ENCODE measurements at places on chromosomes 2 and 18.

GRCh38 chr2:79004680-79005079 lies 20.8 kb upstream of the REG3G start:
- no peak for DNase-seq

- no peak for DNase-seq
Observed at GRCh38 chr2:127004893-127005600, 101.9 kb downstream of the BIN1 start.

GRCh38 chr2:240840435-240841060 lies 20.5 kb upstream of the KIF1A start:
- no peak for DNase-seq

DNA sequence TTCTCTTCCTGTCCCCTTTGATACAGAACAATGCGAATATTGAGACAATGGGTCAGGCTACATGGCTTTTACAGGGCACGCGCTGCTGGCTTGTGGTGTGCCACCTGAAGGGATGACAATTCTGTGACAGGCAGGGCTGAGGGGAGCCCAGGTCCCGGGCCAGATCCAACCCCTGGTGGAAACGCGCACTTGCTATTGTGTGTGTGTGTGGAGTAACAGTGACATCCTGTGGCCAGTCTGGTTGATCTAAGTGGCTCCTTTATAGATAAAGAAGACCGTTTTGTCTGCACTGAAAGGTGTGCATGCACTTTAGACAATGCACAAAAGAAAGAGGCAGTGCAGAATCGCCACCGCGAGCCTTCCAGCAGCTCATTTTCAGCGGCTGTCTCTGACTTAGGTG lies 273.6 kb downstream of the HRH4 start:
- DNase-seq, result no peak

- no peak for DNase-seq
Observed at GRCh38 chr18:74611765-74612164, 14.1 kb downstream of the ZNF407 start.

DNA sequence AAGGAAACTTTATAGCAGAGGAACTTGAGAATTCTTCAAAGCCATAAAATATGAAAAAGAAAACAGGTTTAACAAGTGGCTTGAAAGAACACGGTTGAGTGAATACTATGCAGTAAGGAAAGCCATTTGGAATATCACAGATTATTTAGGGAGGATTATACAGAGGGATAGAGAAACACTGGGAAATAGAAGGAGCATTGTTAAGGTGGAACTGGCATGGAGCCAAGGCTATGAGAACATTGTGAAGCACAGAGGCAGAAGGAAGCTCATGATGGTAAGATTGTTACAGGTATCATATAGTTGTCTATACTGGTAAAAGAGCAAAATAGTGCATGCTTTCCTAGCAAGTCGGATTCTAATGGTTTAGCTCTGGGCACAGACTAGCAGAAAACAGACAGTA lies 87.1 kb downstream of the SS18 start:
- DNase-seq, result no peak

DNA sequence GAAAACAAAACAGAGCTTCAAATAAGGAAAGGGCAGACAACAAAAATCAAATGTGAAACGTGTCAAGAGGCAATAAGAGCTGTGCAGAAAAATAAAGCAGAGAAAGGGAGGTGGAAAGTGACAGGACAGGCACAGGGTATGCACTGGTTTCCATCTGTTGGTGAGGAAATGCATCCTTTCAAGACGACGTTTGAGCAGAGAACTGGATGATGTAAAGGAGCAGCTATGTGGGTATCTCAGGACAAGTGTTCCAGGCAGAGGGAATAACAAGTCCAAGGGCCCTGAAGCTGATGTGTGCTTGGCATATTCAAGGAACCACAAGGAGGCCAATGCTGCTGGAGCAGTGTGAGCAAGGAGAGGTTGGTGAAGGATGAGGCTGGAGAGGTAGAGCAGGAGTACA lies 168.9 kb upstream of the SERPINE2 start:
- no peak for DNase-seq

GRCh38 chr2:236256366-236256985 lies 7.7 kb downstream of the ASB18 start:
- DNase-seq, result no peak

GRCh38 chr2:233844836-233845235 lies 9.5 kb downstream of the HJURP start:
- no peak for DNase-seq

- DNase-seq, result no peak
Observed at GRCh38 chr2:48448274-48449061, 81.5 kb upstream of the STON1 start.

- no peak for DNase-seq
Observed at GRCh38 chr18:63244607-63245006, 75.0 kb downstream of the BCL2 start.

DNA sequence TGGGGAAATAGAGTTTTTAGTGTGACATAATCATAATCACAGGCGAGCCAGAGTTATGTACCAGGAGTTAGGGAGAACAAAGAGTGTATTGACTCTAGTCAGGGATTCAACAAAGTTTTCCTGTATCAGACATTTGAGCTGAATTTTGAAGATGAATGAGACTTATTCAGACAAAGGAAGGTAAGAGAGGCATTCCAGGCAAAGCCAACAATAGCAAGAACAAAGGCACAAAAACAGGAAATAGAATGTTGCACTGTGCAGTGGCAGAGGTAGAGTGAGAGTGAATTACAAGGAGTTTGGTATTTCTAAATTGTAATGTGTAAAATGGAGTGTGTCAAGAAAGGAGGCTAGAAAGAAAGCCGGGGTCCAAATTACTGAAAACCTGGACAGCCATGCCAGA lies 156.2 kb downstream of the CCDC148 start:
- no peak for DNase-seq

DNA sequence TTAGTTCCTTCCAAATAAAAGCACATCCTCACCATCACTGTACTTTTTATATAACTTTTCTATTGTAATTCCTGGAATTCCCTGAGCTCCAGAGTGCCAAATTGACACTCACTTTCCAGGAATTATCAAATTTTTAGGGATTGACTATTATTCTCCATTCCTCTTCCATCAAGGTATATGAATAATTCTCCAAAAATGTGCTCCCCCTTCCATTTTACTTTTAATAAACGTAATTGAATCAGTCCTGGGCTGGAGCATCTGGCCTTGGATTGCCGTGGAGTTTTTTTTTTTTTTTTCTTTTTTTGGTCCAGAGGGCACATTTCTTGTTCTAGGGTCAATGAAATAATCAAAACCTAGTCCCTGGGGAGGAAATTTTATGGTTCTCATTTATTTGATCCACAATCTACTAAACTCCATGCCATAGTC lies 304.3 kb downstream of the CDCA7 start:
- DNase-seq, result no peak
